Foreskin keratinocyte (primary cell): ENCODE measurements at places on chromosomes 7 and 10. TPM values are rescaled to one million over a fixed set of nuclear protein-coding genes. Genes with fewer than 3 reads are reported as not detected.

NFKB2 gene
- 33.3 and 34.9 TPM in 2 replicates for polyA plus RNA-seq

JAZF1 gene
- 2.6 and 2.7 TPM in 2 replicates for polyA plus RNA-seq

TFR2 gene
- 0.57 and 0.70 TPM in 2 replicates for polyA plus RNA-seq

GTPBP10 gene
- 13.7 and 16.4 TPM in 2 replicates for polyA plus RNA-seq

ASB4 gene
- polyA plus RNA-seq = not detected in 2 replicates

TLL2 gene
- 0.57 and 0.69 TPM in 2 replicates for polyA plus RNA-seq

SFTPA1 gene
- not detected in 2 replicates for polyA plus RNA-seq

PAX4 gene
- polyA plus RNA-seq = not detected in 2 replicates

CDNF gene
- 0.39 and 0.54 TPM in 2 replicates for polyA plus RNA-seq

SLC29A4 gene
- 0.70 and 1.1 TPM in 2 replicates for polyA plus RNA-seq

FKBP6 gene
- 0.07 TPM in 1 of 2 replicates, not detected in the other for polyA plus RNA-seq

SLC26A3 gene
- not detected in 2 replicates for polyA plus RNA-seq

NPFFR1 gene
- not detected in 2 replicates for polyA plus RNA-seq

CCDC172 gene
- polyA plus RNA-seq = not detected in 2 replicates

GRK5 gene
- 10.4 and 11.5 TPM in 2 replicates for polyA plus RNA-seq

RAB19 gene
- not detected in 2 replicates for polyA plus RNA-seq
